ENCODE measurements at places on chromosomes 7 and 10.

DNA sequence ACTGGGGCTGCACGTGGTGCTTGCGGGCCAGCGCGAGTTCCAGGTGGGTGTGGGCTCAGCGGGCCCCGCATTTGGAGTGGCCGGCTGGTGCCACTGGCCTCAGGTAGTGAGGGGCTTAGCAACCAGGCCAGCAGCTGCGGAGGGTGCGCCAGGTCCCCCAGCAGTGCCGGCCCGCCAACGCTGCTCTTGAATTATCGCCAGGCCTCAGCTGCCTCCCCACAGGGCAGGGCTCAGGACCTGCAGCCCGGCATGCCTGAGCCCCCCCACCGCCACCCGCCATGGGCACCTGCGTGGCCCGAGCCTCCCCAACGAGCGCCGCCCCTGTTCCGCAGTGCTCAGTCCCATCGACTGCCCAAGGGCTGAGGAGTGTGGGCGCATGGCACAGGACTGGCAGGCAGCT is 185.4 kb downstream of the TPK1 start:
- DNase-seq = no peak

DNA sequence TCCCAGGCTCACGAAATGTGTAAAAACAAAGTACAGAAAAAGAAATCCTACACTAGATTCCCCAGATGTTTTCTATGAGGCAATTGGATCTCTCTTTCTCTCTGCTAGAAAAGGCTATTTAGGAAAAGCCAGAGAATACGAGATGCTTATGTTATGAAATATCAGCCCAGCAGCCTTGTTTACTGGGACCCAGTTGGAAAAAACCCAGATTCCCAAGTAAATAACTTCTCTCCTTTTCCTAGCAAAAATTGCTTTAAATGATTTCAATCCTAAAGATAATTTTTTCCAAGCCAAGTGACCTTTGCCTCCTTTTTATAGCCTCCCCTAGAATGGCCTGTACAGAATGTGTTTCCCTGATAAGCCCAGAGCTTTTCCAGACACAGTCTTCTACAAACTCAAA is 199.3 kb downstream of the PLXNA4 start:
- DNase-seq = no peak

DNA sequence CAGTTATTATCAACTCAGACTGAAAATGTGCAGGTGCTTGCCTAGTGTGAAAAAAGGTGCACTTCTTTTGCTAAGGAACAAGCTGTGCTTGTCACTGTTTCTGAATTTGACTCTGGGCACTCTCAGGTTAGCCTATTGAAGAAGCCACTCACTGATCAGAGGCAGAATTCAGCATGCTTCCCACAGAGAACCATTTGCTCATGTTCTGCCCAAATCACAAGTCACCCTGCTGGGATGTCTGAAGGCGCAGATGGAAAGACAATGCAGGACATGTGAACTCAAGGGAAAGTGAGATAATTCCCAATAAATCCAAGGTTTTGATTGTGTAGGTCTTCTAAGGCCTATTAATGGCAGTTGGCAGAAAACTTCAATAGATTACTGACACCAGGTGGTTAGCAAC is 47.8 kb upstream of the CSTF2T start:
- no peak for DNase-seq

DNA sequence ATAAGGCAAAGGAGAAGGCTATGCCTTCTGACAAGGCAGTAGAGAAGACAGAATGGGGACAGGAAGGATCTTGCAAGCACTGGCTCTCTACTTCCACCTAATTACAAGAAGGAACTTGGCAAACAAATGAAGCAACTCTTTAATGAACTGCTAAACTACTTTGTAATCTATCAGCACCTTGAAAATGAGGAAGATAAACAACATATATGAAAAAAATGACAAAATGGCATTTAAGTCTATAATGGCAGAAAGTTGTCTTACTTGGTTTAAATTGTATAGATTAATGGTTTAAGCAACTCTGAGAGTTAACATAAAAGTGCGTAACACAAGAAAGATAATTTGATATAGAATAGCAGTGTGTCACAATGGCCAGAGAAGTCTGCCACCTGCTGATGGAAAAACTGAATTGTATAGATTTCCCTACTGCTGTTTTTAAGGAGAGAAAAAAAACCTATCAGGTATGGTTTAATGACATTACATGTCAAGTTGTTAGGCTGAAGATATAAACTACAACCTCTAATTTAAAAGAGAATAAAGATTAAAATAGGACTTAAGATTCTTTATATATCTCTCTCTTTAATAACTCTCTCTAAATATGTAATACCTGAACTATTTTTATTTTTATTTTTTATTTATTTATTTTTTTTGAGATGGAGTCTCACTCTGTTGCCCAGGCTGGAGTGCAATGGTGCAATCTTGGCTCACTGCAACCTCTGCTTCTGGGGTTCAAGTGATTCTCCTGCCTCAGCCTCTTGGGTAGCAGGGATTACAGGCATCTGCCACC is 11.8 kb downstream of the NT5C3A start:
- no peak for DNase-seq

DNA sequence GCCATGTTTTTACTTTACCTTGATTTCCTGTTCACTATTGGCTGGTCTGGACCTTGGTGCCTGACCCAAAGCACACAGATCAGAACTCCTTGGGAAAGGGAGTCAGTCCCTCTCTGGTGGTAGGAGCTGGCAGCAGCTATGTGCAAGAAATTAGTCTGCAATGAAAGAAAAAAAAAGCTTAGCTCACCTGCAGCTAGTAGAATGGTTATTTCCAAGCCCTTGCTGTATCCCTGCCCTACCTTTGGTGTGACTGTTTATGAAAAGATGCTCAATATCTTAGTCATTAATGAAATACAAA is 68.1 kb upstream of the PAPSS2 start:
- no peak for DNase-seq

DNA sequence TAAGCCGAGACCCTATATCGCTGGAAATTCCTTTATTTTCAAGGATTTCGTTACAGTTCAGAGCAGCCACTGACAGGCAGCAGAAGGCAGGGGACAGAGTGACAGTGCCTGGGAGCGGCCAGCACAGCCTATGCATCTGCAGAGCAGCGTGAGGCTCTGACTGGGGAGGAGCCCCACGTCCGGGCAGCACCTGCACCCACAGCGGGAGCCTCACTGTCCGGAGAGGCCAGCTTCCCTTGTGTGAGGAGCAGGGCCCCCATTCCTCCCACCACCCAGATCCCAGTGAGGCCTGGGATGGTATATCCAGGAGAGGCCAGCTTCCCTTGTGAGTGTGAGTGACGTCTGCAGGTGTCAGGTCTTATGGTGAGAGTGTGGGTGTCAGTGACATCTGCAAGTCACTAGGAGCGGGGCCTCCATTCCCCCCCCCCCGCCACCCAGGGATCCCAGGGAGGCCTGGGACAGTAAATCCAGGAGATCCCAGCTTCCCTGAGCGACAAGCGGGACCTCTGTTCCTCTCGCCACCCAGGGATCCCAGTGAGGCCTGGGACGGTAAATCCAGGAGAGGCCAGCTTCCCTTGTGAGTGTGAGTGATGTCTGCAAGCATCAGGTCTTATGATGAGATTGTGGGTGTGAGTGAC is 259.1 kb downstream of the PTPRN2 start:
- no peak for DNase-seq

GRCh38 chr7:131502810-131503508 is 53.5 kb downstream of the PODXL start:
- no peak for DNase-seq

- DNase-seq = no peak
These were observed 170.4 kb downstream of the WNT2 start for GRCh38 chr7:117152213-117153007.

DNA sequence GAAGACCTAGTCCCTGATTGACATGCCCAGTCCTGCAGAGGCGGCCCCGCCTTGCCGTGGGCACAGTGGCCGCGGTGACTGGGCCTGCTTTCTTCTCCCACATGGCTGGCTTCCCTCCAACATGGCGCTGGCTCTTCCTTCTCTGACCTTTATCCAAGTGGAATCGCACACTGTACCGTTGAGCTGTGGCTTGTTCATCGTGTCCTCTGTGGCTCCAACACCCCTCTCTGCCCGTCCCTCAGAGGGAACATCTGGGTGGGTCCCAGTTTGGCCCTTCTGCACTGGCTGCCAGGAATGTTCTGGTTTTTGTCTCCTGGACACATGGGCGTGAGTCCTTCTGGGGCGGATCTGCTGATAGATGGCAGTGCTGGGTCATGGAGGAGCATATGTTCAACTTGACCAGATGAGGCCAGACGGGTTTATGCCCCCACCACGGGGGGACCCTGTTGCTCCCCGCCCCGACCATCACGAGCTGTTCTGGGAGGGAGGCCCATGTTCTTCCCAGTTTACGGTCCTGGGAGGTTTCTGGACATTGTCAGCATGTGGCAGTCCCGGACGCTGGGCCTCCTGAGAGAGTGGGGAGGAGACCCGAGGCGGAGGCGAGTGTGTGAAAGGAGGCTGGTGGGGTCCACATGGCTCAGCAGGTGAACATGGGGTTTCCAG is 63.5 kb downstream of the LHPP start:
- no peak for DNase-seq
